NCI-H1417 (cell line): ENCODE measurements at places on chromosomes 4 and X.
A peak's percentile ranks its signal among the peaks of the same experiment; 100 is the strongest.

DNA sequence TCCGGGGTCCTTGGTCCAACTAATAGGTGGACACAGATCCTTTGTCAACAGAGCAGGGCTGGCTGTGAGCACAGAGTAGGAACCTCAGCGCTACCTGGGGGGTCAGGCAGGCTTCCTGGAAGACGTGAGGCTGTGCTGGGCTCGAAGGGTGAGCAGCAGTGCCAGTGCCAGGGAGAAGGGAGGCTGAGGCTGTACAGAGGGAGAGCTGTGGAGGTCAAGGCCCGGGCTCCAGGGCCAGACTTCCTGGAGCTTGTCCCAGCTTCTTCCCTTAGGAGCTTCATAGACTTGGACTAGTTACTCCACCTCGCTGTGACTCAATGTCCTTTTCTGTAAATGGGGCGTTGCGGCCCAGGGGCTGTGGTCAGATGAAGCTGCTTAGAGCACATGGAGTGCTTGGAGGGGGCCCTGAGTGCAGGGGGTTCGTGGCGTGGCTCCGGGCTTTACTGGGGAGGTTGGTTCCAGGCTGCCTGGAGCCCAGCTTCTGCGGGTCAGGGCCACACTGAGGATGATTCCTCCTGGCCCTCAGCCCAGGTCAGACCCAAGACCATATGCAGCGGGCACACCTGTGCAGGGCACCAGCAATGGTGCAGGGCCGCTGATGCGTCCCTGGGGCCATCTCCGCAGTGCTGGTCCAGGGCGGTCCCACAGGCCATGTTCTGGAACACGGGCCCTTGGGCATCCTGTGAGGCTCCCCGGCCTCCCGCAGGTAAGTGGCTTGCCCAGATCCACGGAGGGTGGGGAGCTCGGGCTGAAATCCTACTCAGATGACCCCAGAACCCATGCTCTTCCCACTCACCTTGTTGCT lies 98.1 kb downstream of the DCTD start:
- DNase-seq: no peak

GRCh38 chr4:185534866-185535611 lies at the start of gene PDLIM3:
Gene PDLIM3 (minus strand): TSS chr4:185535507. CDS start chr4:185535434, 73 bp downstream.
- DNase-seq: no peak

GRCh38 chrX:93594780-93595179 lies 78.6 kb downstream of the NAP1L3 start:
- DNase-seq: no peak

GRCh38 chr4:41480896-41481311 lies 57.1 kb upstream of the LIMCH1 start:
- DNase-seq: no peak

DNA sequence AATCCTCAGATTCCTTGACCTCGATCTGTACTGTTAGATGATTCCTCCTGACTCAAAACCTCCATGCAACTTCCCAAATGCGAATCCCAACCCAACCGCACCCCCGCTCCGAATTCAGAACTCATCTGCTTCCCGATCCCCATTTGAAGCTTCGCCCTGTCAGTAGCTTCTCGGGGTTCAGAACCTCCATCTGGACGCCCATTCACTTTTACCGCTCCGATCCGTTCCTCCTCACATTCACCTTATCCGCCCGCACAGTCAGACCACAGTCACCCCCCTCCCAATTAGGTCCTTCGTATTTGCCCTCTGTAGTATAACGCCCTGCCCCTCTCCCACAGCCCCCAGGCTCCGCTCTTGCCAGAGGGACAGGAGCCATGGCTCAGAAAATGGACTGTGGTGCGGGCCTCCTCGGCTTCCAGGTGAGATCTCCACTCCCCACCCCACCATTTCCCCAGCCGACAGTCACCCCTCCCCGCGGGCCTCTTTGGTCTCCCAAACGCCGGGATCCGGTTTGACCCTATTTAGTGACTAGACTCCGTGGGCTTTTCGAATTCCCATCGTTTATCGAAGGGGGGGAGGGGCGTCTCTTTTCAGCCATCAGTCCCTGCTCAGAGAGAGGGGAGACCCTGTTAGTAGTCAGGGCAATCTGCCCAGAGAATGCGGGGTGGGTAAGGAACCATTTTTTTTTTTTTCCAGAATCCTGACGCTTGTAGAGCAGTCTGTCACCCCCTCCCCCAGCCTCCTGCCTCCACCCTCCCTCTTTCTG lies 691 bp downstream of the MAGED1 start:
- no peak for DNase-seq

DNA sequence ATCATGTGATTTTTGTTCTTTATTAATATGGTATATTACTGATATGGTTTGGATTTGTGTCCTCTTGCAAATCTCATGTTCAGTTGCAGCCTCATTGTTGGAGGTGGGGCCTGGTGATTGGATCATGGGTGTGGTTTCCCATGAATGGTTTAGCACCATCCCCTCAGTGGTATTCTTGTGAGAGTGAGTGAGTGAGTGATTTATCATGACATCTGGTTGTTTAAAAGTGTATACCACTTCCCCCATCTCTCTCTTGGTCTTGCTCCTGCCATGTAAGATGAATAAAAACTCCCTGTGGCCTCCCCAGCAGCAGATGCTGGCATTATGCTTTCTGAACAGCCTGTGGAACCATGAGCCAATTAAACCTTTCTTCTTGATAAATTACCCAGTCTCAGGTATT lies 111.5 kb downstream of the TAB3 start:
- no peak for DNase-seq

GRCh38 chr4:2411786-2412510 lies 6.5 kb downstream of the ZFYVE28 start:
- DNase-seq: no peak

DNA sequence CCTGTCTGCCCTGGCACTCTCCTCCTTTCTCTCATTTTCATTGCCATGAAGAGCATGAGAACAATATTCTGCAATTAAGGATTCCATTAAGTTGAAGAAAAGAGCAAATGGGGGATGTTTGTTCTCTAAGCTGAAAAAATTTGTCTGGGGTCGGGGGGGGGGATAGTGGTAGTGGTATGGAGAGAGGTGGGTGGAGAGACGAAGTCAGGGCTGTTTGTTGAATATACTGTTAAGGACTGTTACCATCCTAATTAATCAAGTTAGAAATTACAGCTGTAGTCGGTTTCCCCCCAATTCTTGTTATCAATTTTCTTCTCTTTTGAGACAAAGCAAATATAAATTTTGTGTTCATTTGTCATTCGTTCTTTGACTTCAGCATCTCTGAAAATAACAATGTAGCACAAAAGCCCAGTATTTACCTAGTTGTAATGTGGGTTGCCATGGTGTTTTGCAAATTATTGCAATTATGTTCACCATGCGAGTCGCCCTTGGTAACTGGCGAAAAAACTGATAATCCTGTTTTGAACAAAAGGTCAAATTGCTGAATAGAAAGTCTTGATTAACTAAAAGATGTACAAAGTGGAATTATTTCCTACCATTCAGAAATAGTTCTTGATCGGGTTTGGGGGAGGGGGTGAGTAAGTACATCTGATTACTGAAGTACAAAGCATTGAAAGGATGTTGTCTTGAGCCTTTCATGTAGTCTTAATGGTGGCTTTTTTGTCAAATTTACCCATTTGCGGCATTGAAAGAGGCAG lies 139.1 kb downstream of the ARX start:
- DNase-seq: peak; percentile 44

DNA sequence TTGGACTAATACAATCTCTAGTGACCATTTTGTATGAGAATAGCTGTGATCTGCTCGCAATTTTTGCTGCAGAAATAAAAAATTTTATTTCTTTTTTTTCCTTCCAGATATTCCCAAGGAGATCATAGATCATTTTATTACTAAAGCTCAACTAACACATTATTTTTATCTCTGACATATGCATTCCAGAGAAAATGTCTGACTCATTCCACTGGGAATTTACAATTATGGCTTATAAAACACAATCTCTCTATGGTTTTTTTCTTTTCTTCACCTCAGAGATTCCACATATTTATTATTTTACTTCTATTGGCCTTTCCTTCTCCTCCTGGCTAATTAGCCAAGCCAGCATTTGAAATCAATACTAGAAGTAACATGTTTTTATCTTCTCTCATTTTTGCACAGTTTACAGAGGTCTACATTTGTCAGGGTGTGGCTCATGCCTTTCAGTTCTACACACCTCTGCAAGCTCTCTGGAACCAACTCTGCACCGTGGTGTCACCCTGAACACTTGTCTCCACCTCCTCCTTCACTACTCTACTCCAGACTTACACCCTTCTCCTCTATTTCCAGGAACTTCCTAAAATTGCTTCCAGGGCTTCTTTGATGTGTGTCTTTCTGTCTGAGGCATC lies 59.8 kb upstream of the GPM6A start:
- DNase-seq: no peak

DNA sequence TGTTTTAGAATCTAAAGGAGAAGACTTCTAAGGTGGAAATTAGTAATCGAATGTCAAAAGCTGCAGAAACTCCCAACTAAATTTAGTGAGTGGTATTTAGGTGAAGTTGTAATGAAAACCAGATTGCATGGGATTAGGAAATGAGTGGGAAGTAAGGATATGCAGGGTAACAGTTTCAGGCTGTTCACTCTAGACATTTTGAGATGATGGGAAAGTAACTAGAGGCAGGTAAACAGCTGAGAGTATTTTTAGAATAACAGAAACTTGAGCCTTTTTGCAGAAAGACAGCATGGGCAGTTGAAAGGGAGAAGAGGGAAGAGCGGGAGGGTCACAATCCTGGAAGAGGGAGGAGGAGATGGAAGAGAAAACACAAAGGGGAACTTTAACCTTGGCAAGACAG lies 12.7 kb downstream of the SPRY1 start:
- DNase-seq: no peak

DNA sequence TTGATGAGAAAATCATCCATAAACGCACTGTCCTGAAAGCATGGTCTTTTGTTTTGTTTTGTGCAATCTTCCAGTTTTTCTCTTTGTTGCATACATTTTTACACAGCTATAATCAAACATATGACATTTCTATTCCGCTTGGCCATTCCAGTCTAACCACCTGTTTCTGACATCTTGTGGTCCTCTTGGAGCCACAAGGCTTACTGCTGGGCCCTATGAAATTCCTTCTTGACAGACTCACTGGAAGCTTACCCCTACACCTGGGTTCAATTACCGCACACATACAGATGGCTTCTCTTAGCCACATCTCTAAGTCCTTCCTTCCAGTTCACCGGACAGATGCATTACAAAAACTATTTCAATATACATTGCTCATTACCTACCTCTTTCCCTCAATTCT lies 72.4 kb downstream of the PAPSS1 start:
- DNase-seq: no peak

- DNase-seq: no peak
Measured at GRCh38 chr4:118338981-118339765, 13.6 kb downstream of the PRSS12 start.

DNA sequence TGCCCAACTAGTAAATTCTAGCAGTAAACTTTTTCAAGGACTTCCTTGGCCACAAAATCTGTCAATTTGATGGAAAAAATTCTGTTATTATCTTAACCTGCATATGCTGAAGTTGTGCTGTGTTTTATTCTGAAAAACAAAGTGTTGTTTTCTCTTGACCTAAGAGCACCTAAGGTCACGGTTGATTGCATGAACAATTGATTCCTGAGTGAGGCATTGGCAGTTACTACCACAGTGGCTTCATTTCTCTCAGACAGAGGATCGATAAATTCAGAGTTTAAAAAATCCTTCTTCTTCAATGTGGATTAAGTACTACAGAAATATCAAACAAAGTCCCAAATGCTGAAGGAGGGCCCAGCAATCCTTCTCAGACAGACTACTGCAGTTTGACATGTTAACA lies 6.2 kb downstream of the HDAC8 start:
- no peak for DNase-seq

DNA sequence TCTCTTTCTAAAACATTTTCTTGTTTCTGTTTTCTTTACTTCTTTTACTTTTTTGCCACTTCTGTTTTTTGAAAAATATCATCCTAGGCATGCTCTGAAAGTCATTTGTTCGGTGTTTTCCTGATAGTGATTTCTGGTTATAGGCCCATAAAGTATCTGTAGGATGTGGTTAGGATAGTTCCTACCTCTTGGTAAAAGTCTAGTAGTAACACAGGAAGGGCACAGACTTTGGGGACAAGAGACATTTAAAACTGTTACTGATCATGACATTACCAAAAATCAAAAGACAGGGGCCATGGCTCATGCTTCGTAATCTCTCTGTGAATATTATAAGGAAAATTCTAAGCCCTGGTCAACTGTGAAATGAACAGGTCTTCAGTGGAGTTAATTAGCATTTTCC lies 44.8 kb downstream of the FHL1 start:
- DNase-seq: no peak

DNA sequence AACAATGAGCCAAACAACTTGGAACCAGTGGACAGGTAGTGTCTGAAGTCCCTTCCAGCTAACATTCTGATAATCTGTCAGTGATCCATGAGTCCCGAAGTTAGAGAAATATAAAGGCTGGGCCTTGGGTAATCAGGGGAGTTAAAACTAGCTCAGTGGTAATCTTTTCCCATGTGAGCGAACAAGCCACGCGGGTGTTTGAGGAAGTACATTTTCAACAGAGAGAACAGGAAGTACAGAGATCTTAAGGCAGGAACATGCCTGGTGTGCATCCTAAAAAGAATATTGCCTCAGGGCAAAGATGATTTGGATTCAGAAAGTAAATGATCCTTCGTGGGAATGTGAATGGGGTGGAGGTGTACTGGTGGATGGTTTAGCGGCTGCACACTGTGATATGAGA lies 42.9 kb downstream of the FNIP2 start:
- peak; percentile 3 for DNase-seq

- no peak for DNase-seq
Measured at GRCh38 chr4:64903986-64904385, 494.7 kb upstream of the TECRL start.

- DNase-seq: no peak
Measured at GRCh38 chr4:144578681-144579080, 67.3 kb upstream of the HHIP start.

GRCh38 chr4:57274082-57274481 lies 163.9 kb upstream of the IGFBP7 start:
- DNase-seq: no peak

DNA sequence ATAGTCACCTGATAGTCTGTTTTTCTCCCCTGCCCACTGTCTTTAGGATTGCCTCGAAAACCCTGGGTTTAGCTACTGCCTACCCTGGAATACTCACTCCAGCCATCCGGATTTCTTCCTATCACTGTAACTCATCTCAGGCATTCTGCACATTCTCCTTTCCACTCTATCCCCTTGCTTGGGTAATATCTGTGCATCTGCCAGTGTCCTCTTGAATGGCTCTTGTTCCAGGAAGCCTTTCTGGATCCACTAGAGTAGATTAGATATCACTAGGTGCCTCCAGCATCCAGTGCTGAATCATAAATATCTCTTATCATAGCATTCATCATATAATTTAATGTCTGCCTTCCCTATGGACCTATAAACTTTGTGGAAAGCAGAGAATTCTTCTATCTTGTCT lies 17.1 kb upstream of the GALNT7 start:
- no peak for DNase-seq

GRCh38 chr4:71095545-71095944 lies 102.1 kb downstream of the DCK start:
- no peak for DNase-seq

DNA sequence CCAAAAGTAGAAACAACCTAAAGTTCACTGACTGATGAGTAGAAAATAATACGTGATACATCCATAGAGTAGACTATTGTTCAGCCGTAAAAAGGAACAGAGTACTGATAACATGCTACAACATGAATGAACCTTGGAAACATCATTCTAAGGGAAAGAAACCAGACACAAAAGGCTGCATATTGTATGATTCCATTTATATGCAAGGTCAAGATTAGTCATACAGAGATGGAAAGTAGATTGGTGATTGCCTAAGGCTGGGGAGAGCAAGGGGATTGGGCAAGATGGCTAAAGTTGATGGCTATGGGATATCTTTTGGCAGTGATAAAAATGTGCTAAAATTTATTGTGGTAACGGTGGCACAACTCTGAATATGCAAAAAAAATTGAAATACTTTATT lies 209.1 kb downstream of the RELL1 start:
- DNase-seq: no peak
